ENCODE measurements at places on chromosomes 12 and 14. TPM values are rescaled to one million over a fixed set of nuclear protein-coding genes. Genes with fewer than 3 reads are reported as not detected.

DNA sequence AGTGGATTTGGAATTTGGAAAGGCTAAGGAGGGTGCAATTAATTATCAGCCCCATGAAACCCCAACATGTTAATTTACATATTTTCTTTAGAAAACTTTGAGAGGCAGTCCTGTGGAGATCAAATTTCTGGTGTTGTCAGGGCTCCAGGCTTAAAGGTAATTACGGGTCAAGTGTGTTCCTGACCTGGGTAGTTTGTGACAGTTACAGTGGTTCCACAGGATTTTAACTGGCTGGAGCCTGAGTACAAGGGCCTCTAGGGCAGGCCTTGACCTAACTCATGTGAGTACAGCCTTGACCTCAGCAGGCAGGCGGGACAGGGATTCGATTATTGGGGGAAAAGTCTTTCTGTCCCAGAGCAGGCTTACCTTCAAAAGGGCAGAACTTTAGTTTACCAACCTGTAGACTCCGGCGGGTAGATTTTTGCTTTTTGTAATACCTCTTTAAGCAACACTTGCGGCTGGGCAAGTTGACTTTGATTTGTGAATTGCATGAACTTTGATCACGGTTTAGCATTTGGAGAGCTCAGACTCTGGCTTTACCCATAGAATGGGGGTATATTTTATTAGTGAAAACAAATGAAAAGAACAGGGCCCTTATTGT lies 8.4 kb upstream of the PPTC7 start:
- peaks cover 20% of the 10 kb centered on the region for H3K4me1 ChIP-seq
- no peak overlapping the region for H3K4me3 ChIP-seq
- peak overlapping the region; percentile 60 for H3K27ac ChIP-seq

DNA sequence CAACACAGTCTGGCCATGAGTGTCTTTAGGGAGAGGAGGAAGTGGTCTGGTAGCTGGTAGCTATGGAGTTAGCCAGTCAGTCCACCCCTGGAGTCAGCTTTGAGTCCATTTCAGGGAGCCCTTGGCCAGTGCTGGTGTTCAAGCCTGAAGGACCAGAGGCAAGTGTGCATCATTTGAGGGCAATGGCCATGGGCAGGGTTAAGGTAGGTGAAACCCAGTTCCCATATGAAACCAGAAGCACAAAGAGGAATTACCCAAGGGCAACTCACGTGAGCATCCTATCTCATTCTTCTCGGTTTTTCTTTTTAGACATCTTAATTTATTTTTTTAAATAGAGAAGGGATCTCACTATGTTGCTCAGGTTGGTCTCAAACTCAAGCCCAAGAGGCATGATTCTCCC lies 61.3 kb upstream of the ACTN1 start:
- no peaks in the 10 kb centered on the region for H3K4me1 ChIP-seq
- no peak overlapping the region for H3K27ac ChIP-seq
- no peaks in the 10 kb centered on the region for H3K27me3 ChIP-seq
- H3K36me3 ChIP-seq = no peaks in the 10 kb centered on the region
- H3K4me3 ChIP-seq = no peak overlapping the region

DNA sequence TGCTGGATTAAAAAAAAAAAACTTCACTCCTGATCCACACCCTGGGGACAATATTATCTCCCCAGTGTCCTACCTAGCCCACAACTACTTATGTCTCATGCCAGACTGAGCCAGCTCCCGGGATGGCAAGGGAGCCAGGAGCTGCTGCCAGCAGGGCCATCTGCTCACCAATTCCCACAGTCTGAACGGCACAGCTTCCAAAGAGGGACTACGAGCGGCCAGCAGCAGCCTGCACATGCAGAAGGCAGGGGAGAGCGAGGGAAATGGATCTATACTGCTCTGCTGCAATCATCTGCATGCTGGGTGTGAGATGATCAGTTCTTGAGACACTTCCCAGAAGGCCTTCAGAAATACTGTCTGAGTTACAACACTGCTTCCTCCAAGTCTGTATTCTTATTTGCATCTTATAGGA lies 11.1 kb downstream of the SSH1 start:
- H3K4me1 ChIP-seq = no peaks in the 10 kb centered on the region
- H3K27me3 ChIP-seq = no peaks in the 10 kb centered on the region
- DNase-seq = no peak
- no peak overlapping the region for H3K27ac ChIP-seq

- no peak overlapping the region for H3K27ac ChIP-seq
- H3K4me3 ChIP-seq = no peak overlapping the region
Measured at GRCh38 chr12:119149270-119149669, 29.5 kb upstream of the HSPB8 start.

DNA sequence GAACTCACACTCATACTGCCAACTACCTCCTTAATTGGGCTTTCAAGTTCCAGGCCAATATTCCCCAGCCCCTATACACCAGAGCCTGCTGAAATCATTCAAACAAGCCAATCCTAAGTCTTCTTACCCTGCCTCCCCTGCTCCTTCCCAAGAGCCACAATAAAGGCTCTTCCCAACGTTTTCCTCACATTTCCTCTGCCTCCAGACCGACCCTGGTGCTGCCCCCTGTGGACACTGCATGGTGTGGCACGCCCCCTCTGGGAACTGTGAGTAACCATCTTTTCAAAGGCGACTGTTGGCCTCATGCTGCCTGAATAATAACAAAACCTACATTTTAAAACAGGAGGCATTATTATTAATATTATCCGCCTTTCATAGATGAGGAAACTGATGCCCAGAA lies 111.6 kb upstream of the NOS1 start:
- no peaks in the 10 kb centered on the region for H3K4me1 ChIP-seq
- DNase-seq = no peak
- no peaks in the 10 kb centered on the region for H3K36me3 ChIP-seq
- no peak overlapping the region for H3K27ac ChIP-seq
- no peak overlapping the region for H3K4me3 ChIP-seq
- H3K27me3 ChIP-seq = no peaks in the 10 kb centered on the region

DNA sequence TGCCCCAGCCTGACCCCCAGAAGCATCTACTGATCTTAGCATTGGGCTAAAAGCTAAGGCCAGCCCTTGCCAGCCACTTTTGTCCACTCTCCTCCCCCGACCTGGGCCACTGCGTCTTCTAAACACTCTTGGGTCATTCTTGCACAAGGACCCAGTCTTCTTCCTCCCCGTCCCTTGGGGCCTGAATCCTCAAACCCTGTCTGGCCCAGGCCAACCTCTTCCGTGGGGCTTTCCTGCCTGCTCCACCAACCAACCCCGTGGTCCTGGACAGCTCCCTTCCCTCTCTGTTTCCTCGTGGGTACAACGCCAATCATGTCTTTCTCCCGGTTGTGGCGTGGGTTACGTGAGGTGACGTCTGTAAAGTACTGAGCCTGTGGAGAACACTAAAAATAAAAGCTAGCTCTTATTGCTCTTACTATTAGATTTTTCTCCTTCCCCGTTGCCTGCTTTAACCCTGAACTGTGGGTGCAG lies 21.5 kb downstream of the FAM222A start:
- H3K27ac ChIP-seq = no peak overlapping the region
- no peak for DNase-seq
- no peak overlapping the region for H3K4me3 ChIP-seq

GRCh38 chr14:37202265-37202664 lies 4.5 kb downstream of the MIPOL1 start:
- no peaks in the 10 kb centered on the region for H3K27me3 ChIP-seq
- no peaks in the 10 kb centered on the region for H3K4me1 ChIP-seq
- H3K36me3 ChIP-seq = no peaks in the 10 kb centered on the region
- H3K4me3 ChIP-seq = no peak overlapping the region

The ISM2 gene
- not detected for polyA plus RNA-seq

The ACOT6 gene
- polyA plus RNA-seq = not detected

The ABCC9 gene
- not detected for polyA plus RNA-seq

The KRT6C gene
- polyA plus RNA-seq = not detected

Measured in CD4-positive, alpha-beta memory T cell (primary cell).